ENCODE measurements at places on chromosomes 4 and X.

DNA sequence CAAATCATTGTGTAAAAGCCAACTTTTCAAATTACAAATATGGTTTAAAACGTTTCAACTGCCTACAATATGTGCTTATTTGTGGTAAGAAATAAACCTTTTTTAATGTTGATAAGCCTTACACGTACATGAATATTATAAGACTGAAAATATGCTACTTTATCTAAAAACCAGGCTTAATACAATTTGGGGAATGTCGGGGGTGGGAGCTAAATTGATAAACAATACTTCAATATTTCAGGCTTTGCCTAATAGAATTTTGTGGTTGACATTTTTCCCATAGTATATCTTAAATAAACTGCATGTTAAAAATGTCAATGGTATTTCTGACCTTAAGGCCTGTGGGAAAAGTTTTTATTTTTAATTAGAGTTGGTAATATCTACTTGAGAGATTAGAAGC lies 69.8 kb upstream of the SLIT2 start:
- no peak for DNase-seq

- DNase-seq: peak; percentile 60
Observed at GRCh38 chr4:72631296-72631695, 62.3 kb upstream of the ADAMTS3 start.

GRCh38 chr4:56195025-56195424 lies 192.3 kb downstream of the AASDH start:
- no peak for DNase-seq

GRCh38 chr4:87785731-87786509 lies 13.4 kb upstream of the IBSP start:
- no peak for DNase-seq

DNA sequence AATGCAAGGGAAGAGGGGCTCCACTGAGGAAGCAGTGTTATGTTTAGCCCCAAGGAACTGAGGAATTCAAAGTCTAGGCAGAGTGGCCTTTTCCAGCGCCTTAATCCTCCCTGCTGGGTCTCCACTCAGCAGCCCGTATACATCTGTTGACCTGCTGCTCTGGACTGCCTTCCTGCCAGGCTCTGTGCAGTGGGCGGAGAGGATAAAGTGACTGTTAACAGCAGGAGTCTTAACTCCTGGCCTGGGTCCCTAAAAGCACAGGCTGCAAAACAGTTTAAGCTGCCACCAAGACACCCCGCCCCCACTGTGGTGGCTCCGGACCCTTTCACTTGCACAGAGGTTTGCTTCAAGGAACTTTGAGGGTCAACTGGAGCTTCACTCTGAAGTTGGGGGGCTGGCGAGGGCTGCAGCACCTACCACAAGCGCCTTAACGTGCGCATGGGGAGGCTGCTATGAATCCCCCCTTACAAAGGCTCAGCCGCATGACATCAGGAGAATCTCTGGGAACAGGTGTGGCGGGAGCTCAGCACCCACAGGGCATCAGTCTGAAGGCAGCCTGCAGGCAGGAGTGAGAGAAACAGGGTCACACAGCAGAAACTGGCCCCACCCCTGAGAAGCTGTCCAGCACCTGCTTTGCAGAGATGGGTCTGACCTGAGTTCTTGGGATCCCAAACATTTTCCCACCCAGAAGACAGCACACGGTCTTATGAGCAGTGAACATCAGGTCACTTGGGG lies 358.2 kb upstream of the GATB start:
- no peak for DNase-seq

- DNase-seq: no peak
Observed at GRCh38 chrX:24242649-24243175, 71.2 kb downstream of the SUPT20HL2 start.

DNA sequence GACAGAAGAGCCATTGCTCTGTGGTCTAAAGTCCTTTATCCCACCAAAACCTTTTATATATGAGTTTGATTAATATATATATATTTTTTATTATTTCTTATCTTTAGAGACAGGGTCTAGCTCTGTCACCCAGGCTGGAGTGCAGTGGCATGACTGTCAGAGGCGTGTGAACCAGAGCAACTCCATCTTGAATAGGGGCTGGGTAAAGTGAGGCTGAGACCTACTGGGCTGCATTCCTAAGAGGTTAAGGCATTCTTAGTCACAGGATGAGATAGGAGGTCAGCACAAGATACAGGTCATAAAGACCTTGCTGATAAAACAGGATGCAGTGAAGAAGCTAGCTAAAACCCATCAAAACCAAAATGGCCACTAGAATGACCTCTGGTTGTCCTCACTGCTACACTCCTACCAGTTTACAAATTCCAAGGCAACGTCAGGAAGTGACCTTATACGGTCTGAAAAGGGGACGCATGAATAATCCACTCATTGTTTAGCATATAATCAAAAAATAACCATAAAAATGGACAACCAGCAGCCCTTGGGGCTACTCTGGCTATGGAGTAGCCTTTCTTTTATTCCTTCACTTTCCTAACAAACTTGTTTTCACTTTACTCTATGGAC lies 10.5 kb downstream of the TBCK start:
- no peak for DNase-seq

- no peak for DNase-seq
Observed at GRCh38 chr4:29708473-29708872, 1011.7 kb upstream of the PCDH7 start.

DNA sequence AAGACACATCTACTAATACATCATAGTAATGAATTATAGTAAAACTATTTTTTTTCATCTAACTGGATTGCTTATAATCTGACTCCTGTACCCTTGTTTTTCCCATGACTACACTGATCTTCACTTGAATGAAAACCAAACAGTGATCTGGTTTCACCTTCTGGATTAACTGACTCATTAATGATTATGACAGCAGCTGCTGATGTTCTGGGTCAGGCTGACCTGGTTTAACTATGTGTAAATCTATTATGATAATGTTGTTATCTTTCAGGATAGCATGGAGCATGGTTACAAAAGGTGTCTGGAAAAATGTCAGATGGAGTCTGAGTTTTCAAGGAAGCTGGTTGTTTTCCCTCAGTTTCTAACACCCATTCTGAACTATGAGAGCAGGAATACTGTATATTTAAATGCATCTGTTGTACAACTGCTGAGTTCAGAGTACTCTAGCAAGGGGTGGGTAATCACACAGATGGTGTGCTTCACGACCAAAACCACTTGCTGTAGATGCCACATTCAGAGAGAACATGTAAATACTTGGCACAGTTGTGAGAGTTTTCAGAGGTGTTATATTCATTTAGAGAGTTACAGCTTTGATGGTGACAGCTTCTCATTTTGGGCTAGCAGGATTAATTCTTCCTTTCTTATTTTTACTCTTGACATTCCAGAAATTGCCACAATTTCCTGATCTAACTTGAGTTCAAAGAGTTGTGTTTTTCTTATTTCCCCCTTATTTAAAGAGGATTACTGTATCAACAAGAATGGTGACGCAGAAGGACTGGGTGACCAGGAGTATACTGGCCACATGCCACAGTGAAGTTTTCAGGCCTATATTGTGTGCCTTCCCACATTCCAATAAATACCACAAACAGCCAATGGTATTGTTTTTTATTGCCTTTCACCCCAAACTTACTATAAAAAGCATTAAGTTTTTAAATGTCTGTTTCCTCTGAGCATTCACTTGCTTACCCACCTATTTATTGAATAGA lies 249.7 kb upstream of the TET2 start:
- DNase-seq: no peak

DNA sequence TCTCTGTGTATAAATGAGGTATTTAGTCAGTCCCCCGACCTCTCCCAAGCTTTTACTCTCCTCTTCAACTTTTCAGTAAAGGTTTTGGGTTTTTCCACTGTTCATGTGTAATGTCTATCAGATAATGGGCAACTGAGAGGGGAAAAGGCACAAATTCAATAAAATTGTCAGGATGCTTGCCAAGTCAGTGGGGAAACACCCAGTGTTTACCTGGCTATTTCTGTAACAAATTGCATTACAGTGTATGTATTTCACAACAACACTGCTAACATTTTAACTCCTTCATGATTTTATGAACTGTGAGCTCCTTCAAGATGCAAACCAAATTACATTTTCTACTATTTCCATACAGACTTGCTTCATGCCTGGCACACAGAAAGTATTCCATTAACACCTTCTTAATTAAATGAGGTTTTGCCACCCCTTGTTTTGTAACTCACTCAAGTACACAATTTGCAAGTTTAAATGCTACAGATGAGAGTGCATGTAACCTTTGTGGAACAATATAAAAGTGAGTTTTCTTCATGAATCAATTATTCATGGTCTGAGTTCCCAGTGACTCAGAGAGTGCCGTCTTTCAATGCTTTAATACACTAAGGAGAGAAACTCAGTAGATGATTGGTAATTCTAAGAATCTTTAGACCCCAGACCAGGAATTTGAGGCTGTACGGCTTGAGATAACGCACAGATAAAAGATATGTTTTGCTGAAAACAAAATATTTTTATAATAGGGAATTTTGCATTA lies 149.8 kb upstream of the TLL1 start:
- no peak for DNase-seq

GRCh38 chr4:146336410-146336807 lies 122.1 kb downstream of the REELD1 start:
- no peak for DNase-seq

DNA sequence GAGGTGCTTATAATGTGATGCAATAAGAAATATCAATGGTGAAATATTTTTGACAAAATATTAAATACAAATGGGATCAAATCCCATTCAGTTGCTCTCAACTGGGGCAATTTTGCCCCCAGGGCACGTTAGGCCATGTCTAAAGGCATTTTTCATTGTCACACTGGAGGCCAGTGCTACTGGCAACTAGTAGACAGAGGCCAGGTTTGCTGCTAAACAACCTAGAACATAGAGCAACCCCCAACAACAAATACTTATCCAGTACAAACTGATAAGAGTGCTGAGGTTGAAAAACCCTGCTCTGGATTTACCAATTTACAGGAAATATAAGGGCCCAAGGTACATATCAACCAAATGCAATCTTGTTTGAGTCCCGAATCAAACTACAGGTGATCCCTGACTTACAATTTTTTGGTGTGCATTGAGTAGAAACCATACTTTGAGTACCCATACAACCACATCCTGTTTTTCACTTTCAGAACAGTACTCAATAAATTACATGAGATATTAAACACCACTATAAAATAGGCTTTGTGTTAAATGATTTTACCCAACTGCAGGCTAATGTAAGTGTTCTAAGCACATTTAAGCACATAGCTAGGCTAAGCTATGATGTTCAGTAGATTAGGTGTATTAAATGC lies 237.5 kb downstream of the HNRNPD start:
- no peak for DNase-seq

- DNase-seq: no peak
Observed at GRCh38 chr4:169253904-169254303, 16.9 kb downstream of the SH3RF1 start.

DNA sequence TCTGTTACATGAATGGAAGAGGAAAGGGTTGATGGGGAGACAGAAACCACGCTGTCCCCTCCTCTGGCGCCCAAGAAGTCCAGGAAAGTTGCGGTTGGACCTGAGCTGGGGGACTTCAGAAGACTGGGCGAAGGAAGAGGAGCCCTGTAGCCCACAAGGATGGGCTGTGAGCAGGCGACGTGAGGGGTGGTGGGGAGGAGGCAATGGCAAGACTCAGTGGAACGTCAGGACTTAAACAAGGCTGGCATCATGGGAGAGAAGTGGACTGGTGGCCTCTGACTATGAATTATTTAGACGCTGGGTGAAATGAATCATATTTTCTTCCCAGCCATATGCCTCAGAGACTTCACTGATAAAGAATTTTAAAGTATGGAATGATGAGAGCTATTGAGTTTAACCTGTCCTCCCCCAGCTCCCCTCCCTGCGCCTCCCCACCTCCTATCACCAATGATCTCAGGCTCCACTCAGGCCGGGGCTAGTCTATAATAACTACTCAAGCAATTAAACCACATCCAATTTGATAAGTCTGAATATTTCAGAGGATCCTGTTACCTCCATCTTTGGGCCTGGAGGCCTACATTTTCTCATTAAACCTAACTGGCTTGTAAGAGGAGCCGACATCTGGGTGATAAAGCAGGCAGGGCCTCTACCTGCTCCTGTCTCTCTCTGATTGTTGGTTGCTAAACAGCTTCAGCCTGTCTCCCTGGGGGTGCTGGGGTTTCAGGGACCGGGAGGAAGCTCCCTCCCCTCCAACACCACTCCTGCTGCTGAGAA lies 63.6 kb downstream of the SMIM20 start:
- DNase-seq: no peak

GRCh38 chrX:21947671-21948070 lies 7.2 kb downstream of the SMS start:
- no peak for DNase-seq

DNA sequence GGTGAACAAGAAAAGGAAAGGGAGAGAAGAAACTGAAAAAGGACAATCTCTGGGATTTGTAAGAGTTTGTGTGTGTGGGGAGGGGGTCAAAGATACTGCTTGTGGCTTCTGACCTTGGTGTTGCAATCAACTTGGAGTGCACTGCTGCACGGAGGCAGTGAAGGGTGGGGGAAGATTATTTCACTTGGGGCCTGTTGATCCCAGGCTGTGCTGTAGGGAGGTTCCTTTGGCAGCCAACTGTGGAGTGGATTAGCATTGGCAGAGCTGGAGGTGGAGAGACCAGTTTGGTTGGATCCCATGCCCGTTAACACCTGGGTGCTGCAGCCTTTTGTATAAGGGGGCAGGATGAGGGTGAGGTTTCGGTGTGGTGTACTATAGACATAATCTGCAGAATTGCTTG lies 38.2 kb downstream of the AFF1 start:
- DNase-seq: no peak

DNA sequence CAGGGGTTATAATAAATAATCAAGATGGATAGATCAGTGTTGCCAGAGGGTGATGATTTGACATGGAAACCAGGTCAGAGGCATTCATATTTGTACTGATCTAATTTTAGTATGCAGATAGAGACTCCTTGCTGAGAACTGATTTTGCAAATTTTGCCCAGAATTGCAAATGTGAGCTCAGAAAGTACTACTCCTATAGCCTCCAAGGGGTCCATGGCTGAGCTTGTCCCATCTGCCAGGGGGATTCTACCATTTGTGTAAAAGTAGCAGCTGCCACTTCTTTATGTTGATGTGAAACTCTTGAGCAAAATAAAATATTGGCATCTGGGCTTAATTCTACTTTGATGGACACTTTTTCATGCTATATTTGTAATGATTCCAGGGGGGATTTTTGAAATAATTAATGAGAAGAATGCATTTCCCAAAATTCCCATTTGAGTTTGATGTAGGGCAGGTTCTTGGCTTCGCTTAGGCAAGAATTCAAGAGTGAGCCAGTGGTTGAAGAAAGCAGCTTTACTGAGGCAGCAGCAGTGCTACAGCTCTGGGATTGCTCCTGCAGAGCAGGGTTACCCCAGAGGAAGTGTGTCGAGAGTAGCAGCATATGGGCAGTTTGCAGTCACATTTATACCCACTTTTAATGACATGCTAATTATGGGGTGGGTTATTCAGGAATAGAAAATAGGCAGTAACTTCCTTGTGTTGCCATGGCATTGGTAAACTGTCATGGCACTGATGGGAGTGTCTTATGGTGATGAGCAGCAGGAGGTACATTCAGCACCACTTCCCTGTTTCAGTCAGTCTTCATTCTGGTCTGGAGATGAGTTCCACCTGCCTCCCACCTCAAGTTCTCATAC lies 38.7 kb upstream of the DCLK2 start:
- DNase-seq: no peak

GRCh38 chr4:17981063-17981462 lies 40.5 kb downstream of the LCORL start:
- DNase-seq: no peak
